ENCODE measurements at places on chromosomes 16 and 17.

DNA sequence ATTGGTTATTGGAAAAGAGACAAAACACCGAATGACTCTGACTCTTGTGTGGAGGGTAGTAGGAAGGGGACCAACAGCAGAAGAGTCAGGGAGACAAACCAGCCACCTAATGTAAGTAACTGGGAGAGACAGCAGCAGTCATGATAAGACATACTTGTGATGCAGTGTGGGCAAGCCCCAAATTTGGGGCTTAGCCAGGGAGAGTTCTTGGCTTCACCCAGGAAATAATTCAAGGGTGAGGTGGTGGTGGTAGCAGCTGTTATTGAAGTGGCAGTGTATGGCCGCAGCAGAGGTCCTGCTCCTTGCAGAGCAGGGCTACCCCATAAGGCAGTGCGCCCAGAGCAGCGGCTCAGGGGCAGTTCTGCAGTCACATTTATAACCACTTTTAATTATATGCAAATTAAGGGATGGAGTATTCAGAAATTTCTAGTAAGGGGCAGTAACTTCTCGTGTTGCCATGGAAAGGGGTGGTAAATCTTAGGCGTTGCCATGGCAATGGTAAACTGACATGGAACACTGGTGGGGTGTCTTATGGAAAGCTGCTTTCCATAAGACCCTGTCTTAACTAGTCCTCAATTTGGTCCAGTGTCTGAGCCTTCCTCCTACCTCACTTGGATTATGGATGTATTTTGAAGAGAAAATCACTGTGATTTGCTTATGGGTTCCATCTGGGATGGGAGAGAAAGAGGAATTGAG is 317.1 kb downstream of the PHKB start:
- DNase-seq, result no peak

DNA sequence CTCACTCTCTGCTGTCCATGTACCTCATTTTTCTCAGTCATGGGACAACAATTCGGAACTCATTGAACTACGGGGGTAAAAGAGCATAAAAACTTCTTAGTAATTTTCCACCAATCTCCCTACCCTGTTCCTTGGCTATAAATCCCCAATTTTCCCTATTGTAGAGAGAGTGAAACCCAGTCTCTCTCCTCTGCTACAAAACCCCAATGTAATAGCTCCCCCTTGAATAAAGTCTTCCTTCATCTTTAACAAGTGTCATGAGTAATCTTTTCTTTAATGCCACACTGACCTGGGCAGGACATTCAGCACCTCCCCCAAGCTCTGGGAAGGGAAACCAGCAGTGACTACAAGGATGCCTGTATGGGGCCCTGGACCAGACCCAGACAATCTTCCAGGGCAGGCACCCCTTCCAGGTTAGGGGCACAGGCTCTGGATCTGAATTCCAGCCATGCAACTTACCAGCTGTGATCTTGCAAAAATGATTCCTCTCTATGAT is 10.2 kb upstream of the EIF1 start:
- DNase-seq, result no peak

DNA sequence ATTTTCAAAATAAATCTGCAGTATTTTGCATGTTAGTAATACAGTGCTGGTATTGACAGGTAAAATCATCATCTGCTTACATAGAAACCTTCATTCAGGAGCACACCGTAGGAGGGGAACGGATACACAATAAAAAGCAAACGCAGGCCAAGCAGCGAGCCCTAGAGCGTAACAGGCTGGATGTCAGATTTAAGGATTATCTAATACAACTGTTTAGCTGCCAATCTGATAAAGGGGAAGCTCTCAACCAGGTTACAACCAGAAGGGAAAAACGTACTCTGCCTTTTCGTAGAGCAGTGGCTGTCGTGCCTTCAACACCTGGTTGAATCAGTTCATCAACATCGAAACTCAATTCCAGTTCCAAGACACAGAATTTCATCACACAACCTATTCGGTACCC is 16.4 kb upstream of the CUEDC1 start:
- no peak for DNase-seq

- no peak for DNase-seq
Observed at GRCh38 chr17:18015593-18015992, 23.4 kb downstream of the ATPAF2 start.

- DNase-seq, result no peak
Observed at GRCh38 chr16:87410968-87411367, 18.8 kb downstream of the MAP1LC3B start.

GRCh38 chr17:3724378-3725077 is 825 bp downstream of the HASPIN start:
- no peak for DNase-seq

- DNase-seq, result peak; percentile 85
Observed at GRCh38 chr17:75785016-75785890, 647 bp downstream of the UNK start.

DNA sequence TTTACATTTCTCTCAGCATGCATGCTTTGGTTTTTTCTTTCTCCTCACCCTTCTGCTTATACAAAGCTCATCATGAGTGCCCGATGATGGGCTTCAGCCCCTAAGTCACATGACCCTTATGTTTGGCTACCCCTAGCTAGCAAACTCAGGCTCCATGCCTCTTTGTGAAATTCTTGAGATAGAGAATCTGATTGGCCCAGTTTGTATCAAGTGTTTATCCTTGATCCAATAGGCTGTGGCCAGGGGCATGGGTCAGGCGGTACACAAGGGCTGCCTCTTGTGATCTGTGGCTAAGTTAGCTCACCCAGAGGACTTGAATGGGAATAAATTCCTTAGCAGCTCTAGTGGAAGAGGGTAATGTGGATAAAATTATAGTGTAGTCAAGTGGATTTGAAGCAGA is 11.5 kb upstream of the TOX3 start:
- DNase-seq, result no peak

GRCh38 chr17:3911271-3912053 is 4.8 kb downstream of the P2RX1 start:
- DNase-seq, result no peak

DNA sequence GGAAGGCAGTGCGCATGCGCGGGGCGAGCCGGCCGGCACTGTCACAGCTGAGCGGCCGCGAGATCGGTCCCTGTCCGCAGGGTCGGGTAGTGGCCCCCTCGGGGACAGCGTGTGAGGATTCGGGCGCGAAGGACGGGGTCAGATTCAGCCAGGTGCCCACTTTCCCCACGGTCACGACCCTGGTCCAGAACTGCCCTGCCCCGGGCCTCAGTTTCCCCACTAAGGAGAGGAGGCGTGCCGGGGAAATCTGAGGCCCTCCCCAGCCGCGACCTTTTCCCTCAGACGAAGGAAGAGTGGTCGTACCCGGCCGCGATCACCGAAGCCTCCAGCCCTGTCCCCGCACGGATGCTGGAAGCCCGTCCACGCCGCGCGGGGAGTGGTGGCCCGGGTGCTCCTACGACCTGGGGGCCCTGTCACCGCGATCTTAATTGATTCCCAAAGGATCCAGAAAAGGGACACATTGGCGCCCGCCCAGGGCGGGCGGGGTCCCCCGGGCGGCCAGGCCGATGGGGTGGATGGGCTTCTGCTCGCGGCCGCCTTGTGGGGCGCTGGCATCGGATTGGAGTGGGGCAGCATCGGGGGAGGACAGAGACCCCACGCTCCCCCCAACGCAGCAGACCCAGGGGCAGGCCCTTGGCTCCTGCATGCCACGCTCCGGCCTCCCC is 57.7 kb downstream of the SRL start:
- no peak for DNase-seq

- no peak for DNase-seq
Observed at GRCh38 chr16:57903656-57904055, 67.3 kb downstream of the CNGB1 start.

- no peak for DNase-seq
Observed at GRCh38 chr17:12489325-12489724, 176.4 kb upstream of the MYOCD start.

GRCh38 chr16:3038256-3038655 is 1.5 kb upstream of the BICDL2 start:
- peak; percentile 60 for DNase-seq

DNA sequence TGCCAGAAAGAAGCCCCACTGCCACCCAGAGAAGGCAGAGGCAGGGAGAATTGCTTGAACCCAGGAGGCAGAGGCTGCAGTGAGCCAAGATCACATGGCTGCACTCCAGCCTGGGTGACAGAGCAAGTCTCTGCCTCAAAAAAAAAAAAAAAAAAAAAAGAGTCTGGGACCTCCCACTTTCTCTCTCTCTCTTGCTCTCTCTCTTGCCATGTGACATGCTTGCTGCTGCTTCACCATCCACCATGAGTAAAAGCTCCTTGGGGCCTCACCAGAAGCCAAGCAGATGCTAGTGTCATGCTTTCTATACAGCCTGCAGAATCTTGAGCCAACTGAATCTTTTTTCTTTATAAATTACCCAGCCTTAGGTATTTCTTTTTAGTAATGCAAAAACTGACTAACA is 21.5 kb upstream of the SRSF1 start:
- no peak for DNase-seq
